HT1080 (cell line): ENCODE measurements at places on chromosomes 13 and 19.

- DNase-seq, result no peak
Measured at GRCh38 chr19:6362027-6362350, 658 bp downstream of the CLPP start.

DNA sequence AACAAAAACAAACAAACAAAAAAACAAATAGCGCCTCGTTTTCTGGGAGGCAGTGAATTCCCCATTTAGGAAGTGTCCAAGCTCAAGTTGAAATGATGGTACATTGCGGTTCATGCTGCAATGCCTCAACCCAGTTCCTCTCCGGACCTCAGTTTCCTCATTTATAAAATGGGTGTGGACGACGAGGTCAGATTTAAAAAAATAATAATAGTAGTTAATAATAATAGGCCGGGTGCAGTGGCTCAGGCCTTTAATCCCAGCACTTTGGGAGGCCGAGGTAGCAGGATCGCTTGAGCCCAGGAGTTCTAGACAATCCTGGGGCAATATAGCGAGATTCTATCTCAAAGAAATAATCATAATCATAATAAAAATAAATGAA is 15.5 kb upstream of the ERCC1 start:
- no peak for DNase-seq

GRCh38 chr13:25085125-25085742 is 10.7 kb upstream of the PABPC3 start:
- DNase-seq, result peak; percentile 11

GRCh38 chr13:50094615-50095293 is 79.5 kb downstream of the KCNRG start:
- no peak for DNase-seq

- no peak for DNase-seq
Measured at GRCh38 chr19:7789447-7789846, 26.4 kb downstream of the CLEC4M start.

DNA sequence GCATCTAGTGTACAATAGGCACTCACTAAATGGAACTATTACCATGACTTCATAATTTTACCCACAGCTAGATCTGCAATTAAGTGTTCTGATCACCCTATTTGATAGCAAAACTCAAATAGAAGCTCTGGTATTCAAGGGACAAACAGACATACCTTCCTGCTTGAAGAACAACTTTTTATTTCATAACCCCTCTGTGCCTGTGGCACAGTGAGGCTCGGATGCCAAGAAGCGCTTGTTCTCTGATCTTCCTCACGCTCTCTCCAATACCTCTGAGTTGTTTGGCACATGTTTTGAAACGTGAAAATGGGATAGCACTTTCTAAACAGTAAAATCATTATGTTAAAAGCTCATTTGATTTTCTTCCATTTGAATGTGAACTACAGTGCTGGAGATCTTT is 232.0 kb downstream of the KLF5 start:
- DNase-seq, result no peak

- peak; percentile 59 for DNase-seq
Measured at GRCh38 chr13:107650081-107650701, 565.1 kb downstream of the LIG4 start.

DNA sequence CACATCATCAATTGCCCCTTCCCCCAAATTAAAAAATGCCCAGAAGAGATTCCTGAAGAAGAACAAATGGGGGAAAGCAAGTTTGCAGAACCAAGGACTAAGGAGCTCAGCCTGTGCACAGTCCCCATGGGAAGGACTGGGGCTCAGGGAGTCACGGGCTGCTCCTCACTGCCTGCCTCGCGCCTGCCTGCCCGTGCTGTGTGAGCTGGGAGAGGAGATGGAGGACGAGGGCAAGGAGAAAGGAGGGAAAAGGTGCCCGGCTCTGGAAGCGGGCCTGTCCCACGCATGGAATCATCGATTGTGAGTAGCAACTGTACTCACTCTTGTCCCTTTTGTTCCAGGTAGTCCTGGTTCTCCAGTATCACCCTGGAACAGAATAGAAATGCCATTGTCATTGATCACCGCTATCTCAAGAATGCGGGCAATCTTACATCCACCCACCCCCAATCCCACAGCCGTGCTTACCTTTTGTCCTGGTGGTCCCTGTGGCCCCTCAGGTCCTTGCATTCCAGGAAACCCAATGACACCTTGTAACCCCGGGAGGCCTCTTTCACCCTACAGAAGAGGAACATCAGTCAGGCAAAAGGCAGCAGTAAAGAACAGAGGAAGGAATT is 93.4 kb downstream of the COL4A1 start:
- no peak for DNase-seq

DNA sequence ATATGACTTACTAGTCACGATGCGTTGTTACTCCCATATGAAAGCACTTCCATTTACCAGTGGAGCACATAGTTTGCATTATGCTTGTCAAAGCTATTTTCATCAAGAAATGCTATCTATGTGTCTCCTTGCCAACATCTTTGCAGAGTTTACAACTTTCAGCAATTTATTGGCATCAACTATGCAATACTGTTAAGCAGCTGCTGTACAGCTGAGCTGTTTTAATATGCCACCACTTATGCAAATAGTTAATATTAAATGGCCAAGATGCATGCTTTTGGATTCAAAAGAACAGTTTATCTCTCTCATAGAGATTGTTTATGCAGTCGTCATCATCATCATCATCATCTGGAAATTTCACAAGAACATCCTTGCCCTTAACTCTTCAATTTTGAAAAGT is 67.9 kb upstream of the KLF5 start:
- DNase-seq, result no peak

DNA sequence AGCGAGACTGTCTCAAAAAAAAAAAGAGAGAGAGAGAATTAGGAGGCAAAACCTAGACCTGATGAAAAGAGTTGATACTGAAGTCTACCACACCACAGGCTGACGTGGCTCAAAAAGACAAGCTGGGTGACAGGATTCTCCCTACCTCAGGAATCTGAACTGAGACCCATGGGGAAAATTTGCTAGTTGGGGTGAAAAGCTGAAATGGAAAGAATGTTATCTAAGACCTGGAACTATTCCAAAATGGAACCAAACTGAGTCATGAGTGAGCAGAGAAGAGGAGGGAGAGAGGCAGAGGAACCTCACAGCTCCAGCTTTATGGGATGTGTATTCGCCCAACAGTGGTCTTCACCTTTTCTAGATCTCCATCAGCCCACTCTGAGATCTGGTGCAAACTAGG is 11.7 kb downstream of the SMG9 start:
- no peak for DNase-seq

DNA sequence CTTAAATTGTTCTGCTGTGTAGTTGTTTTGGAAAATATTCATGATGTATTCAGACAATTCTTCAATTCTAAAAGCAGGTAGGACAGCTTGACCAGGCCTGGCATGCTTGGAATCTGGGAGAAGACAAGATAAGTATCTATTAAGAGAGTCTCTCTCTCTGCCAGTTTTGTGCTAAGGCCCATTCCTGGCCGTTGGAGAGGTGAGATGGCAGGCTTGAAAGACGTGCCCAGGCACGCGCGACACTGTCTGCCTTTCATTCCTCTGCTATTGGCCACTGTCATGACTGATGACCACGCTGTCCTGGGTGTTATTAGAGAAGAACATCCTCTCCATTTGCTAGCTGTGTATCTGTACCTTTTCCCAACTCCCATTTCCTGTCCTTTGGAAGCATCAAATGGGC is 90.3 kb downstream of the LHFPL6 start:
- DNase-seq, result no peak

DNA sequence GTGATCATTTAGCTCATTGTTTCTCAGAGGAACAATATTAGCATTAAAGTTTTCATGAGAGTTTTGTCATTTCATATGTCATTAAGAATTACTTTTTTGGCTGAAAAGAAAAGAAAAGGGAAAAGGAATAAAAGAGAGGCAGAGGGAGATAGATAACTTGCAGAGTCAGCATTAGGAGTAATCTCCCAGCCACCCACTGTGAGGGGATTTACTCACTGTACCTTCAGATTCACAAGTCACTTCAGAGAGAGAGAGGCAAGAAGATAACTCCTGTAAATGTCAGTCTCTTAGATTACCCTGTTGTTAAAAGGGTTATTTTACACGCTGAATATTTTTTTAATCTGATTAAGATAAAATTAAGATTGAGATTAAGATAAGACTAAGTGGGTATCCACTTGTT is 125.2 kb downstream of the POU4F1 start:
- no peak for DNase-seq

GRCh38 chr13:30690282-30691188 is 44.8 kb upstream of the ALOX5AP start:
- DNase-seq, result peak; percentile 71

GRCh38 chr19:29704562-29705558 is 10.2 kb downstream of the C19orf12 start:
- no peak for DNase-seq

GRCh38 chr13:42474954-42475353 is 99.0 kb upstream of the TNFSF11 start:
- peak; percentile 73 for DNase-seq

GRCh38 chr13:70386919-70387318 is 278.7 kb upstream of the KLHL1 start:
- DNase-seq, result no peak

GRCh38 chr13:54563286-54563685 is 1534.7 kb downstream of the OLFM4 start:
- DNase-seq, result peak; percentile 61

DNA sequence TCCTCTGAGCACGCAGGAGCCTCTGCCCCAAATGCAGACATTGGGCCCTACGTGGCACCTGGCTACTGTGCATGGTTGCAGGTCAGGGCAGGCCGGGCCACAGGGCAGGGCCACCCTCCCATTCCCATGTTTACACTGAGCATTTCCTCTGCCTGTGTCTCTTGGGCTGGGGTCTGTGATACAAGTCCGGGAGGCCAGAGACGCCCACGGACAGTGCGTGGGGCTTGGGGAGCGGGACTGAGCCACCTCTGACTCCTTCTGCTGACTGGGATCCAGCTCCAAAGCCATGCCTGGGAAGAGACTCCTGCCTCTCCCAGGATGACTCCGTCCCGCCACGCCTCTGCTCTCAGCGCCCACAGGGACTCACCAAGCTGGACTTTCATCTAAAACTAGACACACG is 18.8 kb downstream of the GAS6 start:
- no peak for DNase-seq

DNA sequence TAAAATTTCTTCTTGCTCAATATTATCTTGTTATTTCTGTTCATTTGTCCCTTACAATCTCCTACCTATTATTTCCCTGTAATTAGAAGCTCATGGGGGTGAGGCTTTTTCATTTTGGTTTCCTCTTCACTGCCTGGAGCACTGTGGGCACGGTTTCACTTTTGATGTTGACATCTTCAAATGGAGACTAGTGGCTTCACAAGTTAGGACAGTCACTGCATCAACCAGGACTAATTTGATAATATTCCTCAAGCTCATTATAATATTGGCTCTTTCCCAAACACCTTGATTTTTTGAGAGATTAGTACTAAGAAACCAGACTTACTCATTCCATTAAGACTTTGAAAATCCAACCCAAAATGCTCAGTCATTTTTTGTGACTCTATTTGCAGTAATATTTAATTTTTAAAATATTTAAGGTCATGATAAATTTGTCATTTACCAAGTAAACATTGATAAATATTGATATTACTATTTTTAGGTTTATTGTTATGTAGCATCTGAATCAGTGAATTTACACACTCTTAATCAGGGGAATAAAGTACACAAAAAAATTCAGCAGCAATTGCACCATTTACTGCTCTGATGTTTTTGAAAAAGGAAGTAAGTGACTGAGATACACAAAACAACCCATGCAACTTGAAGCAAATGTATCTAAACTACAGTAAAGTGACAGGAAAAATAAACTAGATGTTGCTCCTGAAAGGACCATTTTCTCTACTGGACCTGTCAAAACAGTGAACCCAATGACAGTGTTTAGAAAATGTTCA is 28.8 kb upstream of the RCBTB2 start:
- no peak for DNase-seq

- no peak for DNase-seq
Measured at GRCh38 chr19:46371371-46371901, 24.5 kb downstream of the PPP5C start.

DNA sequence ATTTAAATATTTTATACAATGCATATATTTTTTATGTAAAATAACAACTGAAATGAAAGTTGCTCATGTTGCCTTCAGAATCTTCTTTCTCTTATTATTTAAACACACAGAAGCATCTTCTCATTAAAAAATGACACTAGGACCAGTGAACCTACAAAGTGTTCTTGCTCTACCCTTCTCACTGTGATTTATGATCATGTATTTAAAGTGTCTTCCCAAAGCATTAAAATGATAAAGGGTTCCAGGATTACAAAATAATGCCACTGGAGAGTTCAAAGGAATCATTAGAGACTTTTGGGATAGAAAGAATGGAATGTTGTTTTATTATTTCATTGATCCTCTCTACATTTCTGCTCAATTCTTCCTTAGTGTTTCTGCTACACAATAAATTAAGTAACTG is 643.6 kb upstream of the SLITRK1 start:
- no peak for DNase-seq

GRCh38 chr13:98239162-98240076 is 62.4 kb upstream of the RNF113B start:
- no peak for DNase-seq

DNA sequence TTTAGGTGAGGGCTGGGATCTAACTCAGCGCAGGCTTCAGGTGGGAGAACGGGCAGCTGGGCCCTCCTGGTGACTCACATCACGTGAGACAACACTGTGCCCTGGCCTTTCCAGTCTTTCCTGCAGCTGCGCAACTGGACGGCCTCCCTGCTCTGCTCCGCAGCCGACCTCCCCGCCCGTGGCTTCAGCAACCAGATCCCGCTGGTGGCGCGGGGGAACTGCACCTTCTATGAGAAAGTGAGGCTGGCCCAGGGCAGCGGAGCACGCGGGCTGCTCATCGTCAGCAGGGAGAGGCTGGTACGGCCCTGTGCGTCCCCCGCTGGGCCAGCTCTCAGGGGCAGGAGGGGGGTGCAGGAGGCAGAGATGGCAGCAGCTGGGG is 8.8 kb downstream of the SPPL2B start:
- DNase-seq, result no peak

- DNase-seq, result no peak
Measured at GRCh38 chr13:29577136-29578051, 18.1 kb downstream of the SLC7A1 start.

DNA sequence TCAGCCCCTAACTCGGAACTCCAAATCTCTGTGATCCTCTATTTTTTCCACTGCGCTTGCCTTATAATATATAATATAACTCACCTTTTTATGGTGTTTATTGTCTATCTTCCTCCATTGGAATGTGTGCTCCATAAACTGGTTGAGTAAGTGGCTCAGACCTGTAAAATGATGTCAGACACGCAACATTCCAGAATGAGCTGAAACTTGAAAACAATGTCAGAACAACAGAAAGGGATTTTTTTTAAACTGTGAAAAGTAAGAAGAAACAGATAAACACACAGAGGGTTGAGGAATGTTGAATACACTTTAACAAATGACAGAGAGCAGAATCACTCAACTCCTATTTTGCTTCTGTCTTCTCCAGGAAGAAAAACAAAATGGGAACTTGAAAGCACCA is 19.1 kb upstream of the FAM216B start:
- no peak for DNase-seq

GRCh38 chr19:41758846-41759245 is 3.5 kb downstream of the CEACAM6 start:
- no peak for DNase-seq

DNA sequence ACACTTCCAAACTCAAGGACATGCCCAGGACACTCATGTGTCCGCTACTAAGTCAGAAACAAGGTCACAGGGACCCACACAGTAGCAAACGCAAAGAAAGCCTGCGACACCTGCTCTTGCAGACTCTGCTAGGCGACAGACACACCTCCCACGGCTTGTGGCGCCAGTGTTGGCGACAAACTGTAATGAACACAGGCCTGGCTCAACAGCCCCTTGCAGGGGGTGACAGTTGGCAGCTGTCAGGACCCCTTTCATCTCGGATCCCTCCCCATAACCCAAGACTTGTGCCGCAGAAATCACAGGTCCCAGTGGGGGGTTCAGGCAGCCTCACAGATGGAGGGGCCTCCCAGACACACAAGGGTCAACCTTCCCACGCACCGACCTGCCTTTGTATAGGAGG is 364 bp downstream of the CKM start:
- DNase-seq, result no peak
